ENCODE measurements at places on chromosomes 1 and 21. TPM values are rescaled to one million over a fixed set of nuclear protein-coding genes. Genes with fewer than 3 reads are reported as not detected.

- no peaks in the 10 kb centered on the region for H3K36me3 ChIP-seq
- H3K4me1 ChIP-seq = no peaks in the 10 kb centered on the region
- H3K27ac ChIP-seq = no peak overlapping the region
- H3K27me3 ChIP-seq = no peaks in the 10 kb centered on the region
Observed at GRCh38 chr1:5944843-5945167, 47.4 kb downstream of the NPHP4 start.

- H3K36me3 ChIP-seq = no peaks in the 10 kb centered on the region
- H3K4me3 ChIP-seq = no peak overlapping the region
- H3K4me1 ChIP-seq = no peaks in the 10 kb centered on the region
- H3K27me3 ChIP-seq = no peaks in the 10 kb centered on the region
Observed at GRCh38 chr1:96703186-96703585, 18.4 kb upstream of the PTBP2 start.

- H3K36me3 ChIP-seq = no peaks in the 10 kb centered on the region
- no peak overlapping the region for H3K27ac ChIP-seq
- H3K4me3 ChIP-seq = no peak overlapping the region
Observed at GRCh38 chr1:177973585-177973984, 3.7 kb upstream of the SEC16B start.

GRCh38 chr1:182527680-182528079 is 61.4 kb downstream of the RNASEL start:
- no peak overlapping the region for H3K4me3 ChIP-seq
- H3K27ac ChIP-seq = no peak overlapping the region
- no peaks in the 10 kb centered on the region for H3K27me3 ChIP-seq
- no peaks in the 10 kb centered on the region for H3K4me1 ChIP-seq

DNA sequence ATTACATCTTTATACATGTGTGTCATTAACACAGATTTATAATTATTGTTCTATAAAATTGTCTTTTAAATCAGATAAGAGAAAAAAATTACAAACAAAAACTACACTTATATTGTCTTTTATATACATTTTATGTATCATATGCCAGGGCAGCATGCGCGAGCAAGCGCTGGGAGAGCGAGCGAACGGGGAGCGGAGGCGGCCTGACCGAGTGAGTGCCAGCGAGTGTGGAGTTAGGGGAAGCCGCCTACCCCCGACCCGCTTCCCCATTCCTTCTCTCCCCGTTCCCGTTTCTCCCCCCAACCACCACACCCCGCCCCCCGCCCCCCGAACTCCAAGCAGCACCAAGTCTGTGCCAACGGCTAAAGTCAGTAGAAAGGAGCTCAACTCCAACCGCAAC is 23.0 kb upstream of the SLAMF1 start:
- no peaks in the 10 kb centered on the region for H3K36me3 ChIP-seq
- no peak overlapping the region for H3K27ac ChIP-seq
- DNase-seq = no peak

- H3K4me1 ChIP-seq = peaks cover 43% of the 10 kb centered on the region
- no peak overlapping the region for H3K4me3 ChIP-seq
- peak overlapping the region; percentile 62 for H3K27ac ChIP-seq
- no peaks in the 10 kb centered on the region for H3K36me3 ChIP-seq
- H3K27me3 ChIP-seq = no peaks in the 10 kb centered on the region
Observed at GRCh38 chr1:178101266-178101630, 7.3 kb downstream of the RASAL2 start.

DNA sequence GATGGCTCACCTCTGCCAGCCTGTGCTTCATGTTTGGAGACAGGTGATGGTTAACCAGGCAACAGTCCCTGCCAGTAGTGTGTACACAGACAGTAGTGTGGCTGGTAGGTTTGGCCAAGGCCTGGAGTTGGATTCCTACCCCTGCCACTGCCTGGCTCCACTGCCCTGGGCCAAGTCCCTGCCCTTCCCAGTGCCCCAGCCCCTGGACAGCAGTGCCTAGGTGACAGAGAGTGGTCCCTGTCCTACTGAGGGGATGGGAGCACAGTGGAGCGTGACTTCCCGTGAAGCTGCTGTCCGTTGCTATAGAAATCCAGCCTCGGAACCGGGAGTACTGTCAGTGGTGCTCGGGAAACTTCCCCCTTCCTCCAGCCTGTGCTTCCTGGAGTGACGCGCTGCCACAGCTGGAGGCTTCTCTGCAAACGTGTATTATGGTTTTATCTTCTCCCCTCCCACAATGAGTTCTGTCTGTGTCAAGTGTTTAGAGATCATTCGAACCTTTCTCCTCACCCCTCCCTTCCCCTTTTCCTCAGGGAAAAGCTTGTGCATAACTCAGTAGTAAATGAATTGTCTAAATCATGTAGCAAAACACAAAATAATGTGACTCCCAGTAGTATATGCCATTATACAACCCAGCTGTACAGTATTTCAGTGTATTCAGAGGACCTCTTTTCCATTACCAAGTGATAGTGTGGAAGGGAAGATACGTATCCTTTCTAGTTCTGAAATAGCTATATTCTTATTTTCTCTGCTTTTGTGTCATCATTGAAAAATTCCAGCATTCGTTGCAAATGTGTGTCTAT is 73.4 kb downstream of the GALNT2 start:
- no peak overlapping the region for H3K27ac ChIP-seq
- H3K27me3 ChIP-seq = no peaks in the 10 kb centered on the region
- DNase-seq = no peak
- H3K4me3 ChIP-seq = no peak overlapping the region
- no peaks in the 10 kb centered on the region for H3K4me1 ChIP-seq

DNA sequence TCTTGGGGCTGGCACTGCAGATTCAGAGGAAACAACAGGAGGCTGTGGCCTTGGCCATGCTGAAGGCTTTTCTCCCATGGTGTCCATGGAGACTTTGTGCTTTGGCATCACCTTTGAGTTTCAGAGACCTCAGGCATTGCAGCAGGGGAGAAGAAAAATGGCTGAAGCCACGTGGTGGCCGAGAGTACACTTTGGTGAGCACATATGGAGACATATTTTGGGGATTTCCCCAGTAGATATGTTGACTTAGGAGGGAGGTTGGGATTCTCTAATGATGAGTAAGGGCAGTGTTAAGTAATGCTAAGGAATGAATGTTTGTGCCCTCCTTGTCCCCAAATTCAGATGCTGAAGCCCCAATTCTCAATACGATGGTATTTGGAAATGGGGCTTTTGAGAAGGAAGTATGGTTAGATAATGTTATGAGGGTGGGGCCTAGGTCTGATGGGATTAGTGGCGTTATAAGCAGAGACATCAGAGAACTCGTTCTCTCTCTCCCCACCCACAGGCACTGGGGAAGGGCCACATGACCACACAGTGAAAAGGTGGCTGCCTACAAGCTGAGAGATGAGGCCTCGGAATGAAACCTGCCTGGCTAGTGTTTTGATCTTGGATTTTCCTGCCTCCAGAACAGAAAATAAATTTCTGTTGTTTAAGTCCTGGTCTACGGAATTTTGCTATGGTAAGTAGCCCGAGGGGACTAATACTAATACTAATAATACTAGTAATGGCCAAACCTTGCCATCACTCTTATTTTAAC is 98.6 kb downstream of the TBX19 start:
- no peak for DNase-seq
- no peaks in the 10 kb centered on the region for H3K4me1 ChIP-seq
- H3K27me3 ChIP-seq = peaks cover 2% of the 10 kb centered on the region
- no peak overlapping the region for H3K4me3 ChIP-seq

DNA sequence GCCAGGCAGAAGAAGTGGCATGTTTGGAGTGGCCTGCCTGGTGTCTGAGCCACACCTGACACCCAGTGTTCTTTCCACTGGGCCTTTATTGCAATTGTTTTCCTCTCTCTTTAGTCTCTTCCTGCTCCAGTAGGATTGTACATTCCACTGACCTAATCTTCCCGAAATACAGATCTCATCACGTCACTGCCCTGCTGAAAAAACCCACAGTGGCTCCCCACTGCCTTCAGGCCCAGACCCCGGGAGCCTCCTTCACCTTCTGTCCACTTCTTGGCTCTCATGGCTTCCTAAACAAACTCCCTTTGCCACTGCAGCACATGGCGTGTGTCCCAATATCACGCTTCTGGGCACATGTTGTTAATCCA is 25.3 kb upstream of the ATP5PO start:
- H3K27ac ChIP-seq = peak overlapping the region; percentile 65
- H3K27me3 ChIP-seq = no peaks in the 10 kb centered on the region
- 0 out of 2 replicates have a peak, but pooled peaks cover 4% of the 10 kb centered on the region for H3K4me1 ChIP-seq
- H3K36me3 ChIP-seq = no peaks in the 10 kb centered on the region

- H3K36me3 ChIP-seq = no peaks in the 10 kb centered on the region
- no peak overlapping the region for H3K27ac ChIP-seq
- no peak for DNase-seq
- H3K27me3 ChIP-seq = peaks cover 18% of the 10 kb centered on the region
- no peak overlapping the region for H3K4me3 ChIP-seq
Observed at GRCh38 chr1:47229886-47230691, 1.9 kb downstream of the TAL1 start.

GRCh38 chr1:52473039-52473438 is 68.6 kb downstream of the PRPF38A start:
- H3K27me3 ChIP-seq = no peaks in the 10 kb centered on the region
- H3K36me3 ChIP-seq = peaks cover 13% of the 10 kb centered on the region
- H3K4me1 ChIP-seq = no peaks in the 10 kb centered on the region
- H3K4me3 ChIP-seq = no peak overlapping the region
- no peak overlapping the region for H3K27ac ChIP-seq

GRCh38 chr1:117290890-117291289 is 76.4 kb upstream of the MAN1A2 start:
- H3K36me3 ChIP-seq = no peaks in the 10 kb centered on the region
- H3K4me1 ChIP-seq = no peaks in the 10 kb centered on the region
- H3K4me3 ChIP-seq = no peak overlapping the region
- no peaks in the 10 kb centered on the region for H3K27me3 ChIP-seq

DNA sequence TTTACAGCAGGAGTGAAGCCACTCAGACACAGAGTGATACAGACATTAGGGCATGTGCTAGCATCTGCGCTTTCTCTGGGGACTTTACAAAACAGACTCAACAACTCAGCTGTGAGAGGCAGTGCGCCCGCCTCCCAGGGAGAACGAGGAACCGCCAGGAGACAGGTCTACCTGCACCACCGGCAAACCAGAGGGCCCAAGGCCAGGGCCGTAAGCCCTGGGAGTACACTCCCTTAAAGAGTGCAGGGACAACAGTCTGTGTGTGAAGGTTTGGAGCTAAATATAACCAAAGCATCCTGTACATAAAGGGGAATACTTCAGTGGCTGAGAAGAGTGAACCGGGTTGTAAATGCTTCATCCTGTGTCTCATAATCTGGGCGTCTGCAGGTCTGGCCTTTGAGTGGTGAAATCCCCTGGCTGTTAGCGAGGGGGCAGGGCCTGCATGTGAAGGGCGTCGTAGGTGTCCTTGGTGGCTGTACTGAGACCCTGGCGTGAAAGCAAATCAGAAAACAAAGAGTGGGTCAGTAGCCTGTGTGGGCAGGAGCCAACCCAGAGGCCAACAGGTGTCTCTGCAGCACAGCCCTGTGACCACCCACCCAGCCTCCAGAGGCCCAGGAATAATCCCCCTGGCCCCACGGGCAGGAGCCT is 86.9 kb downstream of the CD247 start:
- H3K27ac ChIP-seq = no peak overlapping the region
- no peaks in the 10 kb centered on the region for H3K27me3 ChIP-seq
- no peak overlapping the region for H3K4me3 ChIP-seq
- DNase-seq = no peak

CFAP107 gene
- total RNA-seq = not detected

TOR3A gene
- total RNA-seq = 51.5 TPM

HLX gene
- 0.39 TPM for total RNA-seq

RIPPLY3 gene
- 1.2 TPM for total RNA-seq

DLGAP3 gene
- total RNA-seq = 0.87 TPM

S100B gene
- total RNA-seq = not detected

RNASEL gene
- total RNA-seq = 1.2 TPM

CR2 gene
- 0.08 TPM for total RNA-seq

FCMR gene
- total RNA-seq = 0.41 TPM

KCNT2 gene
- total RNA-seq = 0.41 TPM

RIIAD1 gene
- not detected for total RNA-seq

GABRD gene
- total RNA-seq = 3.0 TPM
